Mesangial cell (primary cell): ENCODE measurements at places on chromosomes 6 and 20. TPM values are rescaled to one million over a fixed set of nuclear protein-coding genes. Genes with fewer than 3 reads are reported as not detected.

The DDX43 gene
- total RNA-seq: 0.16 and 0.51 TPM in 2 replicates

The THEMIS gene
- total RNA-seq: not detected in 2 replicates

The MICA gene
- total RNA-seq: 29.4 and 71.7 TPM in 2 replicates

The TSBP1 gene
- not detected in 2 replicates for total RNA-seq

The GSTA4 gene
- 13.4 and 29.3 TPM in 2 replicates for total RNA-seq

The FKBP1C gene
- 0.13 and 0.33 TPM in 2 replicates for total RNA-seq

The MSH5 gene
- 9.3 and 17.6 TPM in 2 replicates for total RNA-seq
